ENCODE measurements at places on chromosomes 16 and 17.

- DNase-seq = no peak
Measured at GRCh38 chr17:53471514-53471913, 351.2 kb upstream of the KIF2B start.

DNA sequence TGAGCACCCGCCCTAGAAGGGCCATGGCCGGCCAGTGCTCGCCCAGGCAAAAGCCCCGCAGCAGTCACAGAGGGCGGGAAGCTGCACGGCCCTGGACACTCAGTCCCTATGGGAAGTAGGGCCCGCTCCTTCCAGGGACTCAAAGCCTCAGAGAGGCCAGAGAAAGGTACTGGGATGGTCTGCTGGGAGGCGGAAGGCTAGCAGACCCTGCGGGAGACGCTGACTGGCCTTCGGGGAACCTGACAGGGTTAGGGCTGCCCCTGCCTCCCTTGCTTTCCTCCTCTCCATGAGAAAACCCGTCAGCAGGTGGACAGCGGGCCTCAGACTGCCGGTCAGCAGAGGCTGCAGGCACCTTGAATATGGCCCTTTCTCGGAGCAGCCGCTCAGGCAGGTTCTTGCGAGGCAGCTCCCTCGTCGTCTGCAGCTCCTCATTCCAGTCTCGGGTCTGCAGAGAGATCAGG, 11.5 kb downstream of the CLUH start:
- no peak for DNase-seq

- DNase-seq = no peak
Measured at GRCh38 chr17:46719891-46720290, 98.6 kb downstream of the WNT3 start.

- DNase-seq = no peak
Measured at GRCh38 chr17:81097943-81098308, 63.0 kb downstream of the BAIAP2 start.

DNA sequence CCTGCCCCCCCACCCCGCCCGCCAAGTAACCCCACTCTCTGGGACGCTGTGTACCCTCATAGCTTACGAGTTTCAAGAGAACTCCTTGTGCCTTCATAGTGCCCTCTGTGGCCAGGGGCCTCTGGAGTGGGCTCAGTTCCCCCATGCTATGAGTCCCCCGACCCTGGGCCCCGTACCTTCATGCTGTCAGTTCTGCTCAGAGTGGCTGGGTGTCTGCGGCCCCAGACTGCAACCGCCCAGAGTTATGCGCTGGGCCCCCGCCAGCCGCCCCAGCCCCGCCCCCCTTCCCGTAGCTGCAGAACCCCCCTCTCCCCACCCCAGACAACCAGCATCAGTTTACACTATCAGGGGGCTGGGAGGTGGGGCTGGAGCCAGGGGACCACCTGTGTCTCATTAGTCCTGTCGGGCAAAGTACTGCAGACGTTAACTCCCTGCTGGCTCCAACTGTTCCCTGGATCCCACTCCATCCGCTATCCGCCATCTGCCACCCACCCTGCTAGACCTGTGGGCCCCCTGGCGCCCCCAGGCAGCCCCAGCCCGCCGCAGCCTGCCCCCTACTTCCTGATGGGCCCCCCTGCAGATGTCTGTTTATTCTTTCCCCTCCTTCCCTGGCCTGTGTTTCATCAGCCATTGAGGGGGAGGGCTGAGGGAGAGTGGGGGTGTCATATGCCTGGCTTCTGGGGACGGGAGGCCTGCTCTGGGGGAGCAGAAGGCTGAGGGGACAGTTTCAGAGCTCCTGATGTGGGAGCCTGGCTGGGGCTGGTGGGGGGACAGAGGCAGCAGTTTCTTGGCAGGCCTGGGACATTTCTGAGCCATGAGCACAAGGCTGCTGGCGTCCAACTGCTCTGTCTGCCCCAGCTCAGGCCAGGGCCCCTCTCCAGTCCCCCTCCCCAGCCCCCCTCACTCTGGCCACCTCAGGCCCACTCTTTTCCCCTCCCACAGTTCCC, at the start of gene MFAP4:
Gene MFAP4 (minus strand): TSS at position 217 of the 947 bp plus-strand sequence. CDS start 35 bp downstream, at position 182.
- no peak for DNase-seq

DNA sequence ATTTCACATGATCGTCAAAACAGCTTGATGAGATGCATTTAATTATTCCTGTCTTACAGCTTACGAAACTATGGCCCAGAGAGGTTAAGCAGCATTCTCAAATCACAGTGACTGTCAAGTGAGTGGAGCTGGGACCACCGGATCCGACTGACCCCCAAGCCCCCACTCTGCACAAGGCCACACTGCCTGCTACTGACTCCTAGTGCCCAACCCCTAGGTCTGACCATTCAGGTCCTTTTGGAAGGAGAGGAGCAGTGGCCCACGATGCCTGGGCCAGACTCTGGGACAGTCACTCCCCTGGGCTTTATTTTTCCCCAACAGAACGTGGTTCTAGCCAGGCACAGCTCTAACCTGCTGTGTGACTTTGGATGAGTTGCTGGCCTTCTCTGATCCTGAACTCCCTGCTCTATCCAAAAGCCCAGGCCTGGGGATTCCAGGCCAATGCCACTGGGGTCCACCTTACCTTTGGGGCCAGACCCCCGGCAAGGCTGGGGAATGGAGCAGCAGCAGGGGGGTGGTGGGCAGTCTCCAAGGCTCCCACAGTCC, 9.9 kb downstream of the TSPOAP1 start:
- DNase-seq = no peak

- DNase-seq = no peak
Measured at GRCh38 chr17:81992306-81993102, 15.1 kb downstream of the ASPSCR1 start.

DNA sequence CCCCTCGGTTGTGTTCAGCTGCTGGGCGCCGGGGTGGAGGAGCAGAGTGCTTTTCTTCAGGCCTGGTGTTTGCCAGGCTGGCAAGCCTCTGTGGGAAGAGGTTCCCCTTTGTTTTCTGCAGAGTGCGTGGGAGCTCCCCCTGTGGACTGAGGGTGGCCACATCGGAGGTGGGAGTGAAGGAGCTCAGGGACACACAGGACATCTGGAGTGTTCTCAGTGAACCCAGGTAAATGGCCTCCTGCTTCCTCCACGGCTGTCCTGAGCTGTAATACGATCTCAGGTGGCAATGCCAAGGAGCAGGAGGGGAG, 39.2 kb upstream of the IRF8 start:
- no peak for DNase-seq

GRCh38 chr17:13984956-13985355, 84.3 kb upstream of the COX10 start:
- DNase-seq = no peak

- DNase-seq = no peak
Measured at GRCh38 chr17:65163990-65164495, 26.9 kb downstream of the RGS9 start.

DNA sequence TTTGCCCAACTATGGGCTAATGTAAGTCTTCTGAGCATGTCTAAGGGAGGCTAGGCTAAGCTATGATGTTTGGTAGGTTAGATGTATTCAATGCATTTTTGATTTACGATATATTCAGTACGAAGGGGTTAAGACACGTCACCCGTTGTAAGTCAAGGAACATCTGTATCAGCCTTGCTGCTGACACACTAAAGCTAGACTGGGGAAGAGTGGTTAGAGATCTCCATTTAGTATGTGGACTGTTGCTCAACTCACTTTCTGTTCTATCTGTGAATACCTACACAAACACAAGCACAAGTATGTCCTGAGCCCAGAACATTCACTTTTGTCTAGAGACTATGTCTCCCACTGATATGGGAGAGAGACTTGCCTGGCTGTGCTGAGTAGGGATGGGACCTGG, 71.5 kb downstream of the VMP1 start:
- DNase-seq = no peak

Measured in RPMI8226 (cell line).